ENCODE measurements at places on chromosomes 7 and 10.

DNA sequence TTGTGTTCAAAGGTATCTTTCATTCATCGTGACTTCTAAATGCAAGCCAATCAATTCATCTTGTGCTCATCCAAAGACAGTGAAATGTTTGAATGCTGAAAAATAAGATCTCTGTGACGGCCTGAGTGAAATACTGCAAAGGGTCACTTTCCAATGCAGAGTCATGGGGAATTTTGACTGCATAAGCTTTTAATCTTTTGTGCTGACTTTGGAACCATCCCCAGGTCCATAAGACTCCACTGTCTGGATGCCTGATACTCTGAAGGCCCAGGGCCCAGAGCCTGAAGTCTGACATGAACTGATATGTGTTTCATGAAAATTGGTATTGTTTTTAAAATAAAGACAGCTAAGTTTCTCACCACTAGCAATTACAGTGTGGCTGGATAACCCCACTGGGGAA is 39.0 kb downstream of the PPP1R3C start:
- DNase-seq, result no peak

DNA sequence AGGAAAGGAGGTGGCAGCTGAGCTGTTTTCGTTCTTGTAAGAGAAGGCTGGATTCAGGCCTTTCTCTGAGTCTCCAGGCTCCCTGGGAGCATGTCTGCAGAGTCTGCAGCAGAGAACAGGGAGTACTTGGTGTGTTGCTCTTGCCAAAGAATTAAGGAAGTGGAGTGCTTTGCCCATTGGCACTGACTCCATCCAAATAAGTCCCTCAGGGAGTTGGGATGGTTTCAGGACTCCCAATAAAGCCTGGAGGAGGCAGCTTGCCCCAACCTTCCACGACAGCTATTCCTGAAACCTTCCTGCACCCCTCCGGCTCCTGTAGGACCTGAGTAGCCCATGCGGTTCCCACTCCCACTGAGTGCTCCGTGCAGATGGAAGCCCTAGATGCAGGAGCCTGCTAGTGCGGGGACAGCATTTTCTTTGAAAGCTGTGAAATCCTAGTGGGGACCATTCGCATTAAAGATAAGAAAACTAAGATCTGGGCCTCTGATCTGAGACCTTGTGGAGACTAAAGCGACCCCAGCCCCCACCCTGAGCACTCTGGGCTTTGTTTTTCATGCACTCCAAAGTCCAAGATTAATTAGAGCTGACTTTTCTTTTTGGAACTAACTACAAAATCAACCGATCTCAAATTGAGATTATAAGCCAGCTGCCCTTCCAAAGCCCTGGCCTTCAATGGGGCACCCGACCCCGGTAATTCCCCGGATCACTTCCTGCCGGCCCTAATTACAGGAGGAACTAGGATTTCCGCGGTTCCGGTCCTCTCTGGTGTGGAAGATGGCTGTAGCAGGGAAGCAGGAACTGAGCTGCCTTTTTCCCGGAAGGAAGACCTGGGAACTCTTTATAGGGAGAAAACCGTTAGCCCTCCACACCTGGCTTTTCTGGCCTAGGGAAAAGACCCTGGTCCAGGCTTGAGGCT is 110.2 kb downstream of the COL13A1 start:
- DNase-seq, result no peak

GRCh38 chr10:112519133-112519761 is 72.2 kb downstream of the VTI1A start:
- DNase-seq, result no peak

DNA sequence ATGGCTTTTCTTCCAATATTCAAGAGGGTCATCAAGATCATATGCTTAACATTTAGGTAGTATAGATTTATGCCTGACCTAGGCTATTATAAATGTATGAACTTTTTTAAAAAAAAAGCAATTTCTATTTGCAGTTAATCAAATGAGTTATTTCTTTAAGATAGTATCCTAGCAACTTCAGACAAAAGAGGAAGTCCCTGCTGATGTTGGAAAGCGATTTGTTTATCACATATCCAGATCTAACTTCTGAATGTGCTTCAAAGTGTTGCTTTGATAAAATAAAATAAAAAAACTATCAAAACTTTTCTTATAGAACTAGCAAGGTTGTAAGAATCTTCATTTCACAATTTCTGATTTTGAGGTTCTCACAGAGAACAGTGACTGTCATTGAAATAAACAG is 401.9 kb upstream of the PHF14 start:
- no peak for DNase-seq

DNA sequence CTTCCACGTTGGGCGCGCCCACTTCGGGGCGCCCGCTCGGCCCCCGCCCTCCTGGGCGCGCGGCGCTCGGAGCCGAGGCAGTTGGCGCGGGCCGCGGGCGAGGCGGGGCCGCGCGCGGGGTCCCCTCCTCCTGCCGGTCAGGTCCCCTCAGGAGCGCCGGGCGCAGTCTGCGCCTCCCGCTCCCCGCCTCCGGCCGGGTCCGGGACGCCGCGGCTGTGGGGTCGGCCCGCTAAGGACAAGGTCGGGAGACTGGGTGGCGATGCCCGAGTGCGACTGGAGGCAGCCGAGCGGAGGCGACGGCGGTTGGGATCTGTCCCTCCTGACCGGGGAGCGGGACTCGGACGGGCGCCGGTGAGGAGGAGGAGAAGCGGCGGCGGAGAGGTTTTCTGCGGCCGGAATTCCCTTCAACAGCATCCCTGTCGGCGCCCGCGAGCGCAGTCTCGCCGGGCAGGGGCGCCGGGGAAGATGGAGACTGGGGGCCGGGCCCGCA is at the start of gene ATRNL1:
Gene ATRNL1 (plus strand): TSS at position 80 of the 490 bp plus-strand sequence. CDS start 386 bp downstream, at position 466.
- DNase-seq, result no peak

GRCh38 chr10:56349611-56350010 is 11.4 kb downstream of the ZWINT start:
- DNase-seq, result no peak

- DNase-seq, result no peak
Observed at GRCh38 chr10:70828923-70829322, 13.2 kb downstream of the SGPL1 start.

- DNase-seq, result no peak
Observed at GRCh38 chr10:71542478-71542877, 145.8 kb downstream of the CDH23 start.

GRCh38 chr7:114062810-114063209 is 144.0 kb upstream of the PPP1R3A start:
- no peak for DNase-seq

- DNase-seq, result no peak
Observed at GRCh38 chr10:71044720-71045119, 156.4 kb upstream of the PCBD1 start.

DNA sequence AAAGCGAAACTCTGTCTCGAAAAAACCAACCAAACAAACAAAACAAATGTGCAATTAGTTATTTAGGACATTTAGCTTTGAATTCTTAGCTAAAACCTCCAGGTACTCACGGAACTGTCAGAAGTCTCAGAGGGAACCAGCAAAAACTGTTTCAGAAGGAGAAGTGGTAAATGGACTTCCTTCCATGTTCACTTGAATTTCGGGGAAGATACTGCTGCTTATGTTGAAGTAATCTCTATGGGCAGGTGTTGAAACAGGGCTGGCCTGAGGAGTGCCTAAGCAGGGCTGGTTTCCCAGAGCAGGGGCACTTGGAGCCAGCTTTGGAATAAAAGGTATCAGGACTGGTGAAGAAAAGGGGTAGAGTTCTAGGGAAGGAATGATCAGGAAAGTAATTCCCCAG is 2.4 kb upstream of the EXOC6 start:
- DNase-seq, result no peak

DNA sequence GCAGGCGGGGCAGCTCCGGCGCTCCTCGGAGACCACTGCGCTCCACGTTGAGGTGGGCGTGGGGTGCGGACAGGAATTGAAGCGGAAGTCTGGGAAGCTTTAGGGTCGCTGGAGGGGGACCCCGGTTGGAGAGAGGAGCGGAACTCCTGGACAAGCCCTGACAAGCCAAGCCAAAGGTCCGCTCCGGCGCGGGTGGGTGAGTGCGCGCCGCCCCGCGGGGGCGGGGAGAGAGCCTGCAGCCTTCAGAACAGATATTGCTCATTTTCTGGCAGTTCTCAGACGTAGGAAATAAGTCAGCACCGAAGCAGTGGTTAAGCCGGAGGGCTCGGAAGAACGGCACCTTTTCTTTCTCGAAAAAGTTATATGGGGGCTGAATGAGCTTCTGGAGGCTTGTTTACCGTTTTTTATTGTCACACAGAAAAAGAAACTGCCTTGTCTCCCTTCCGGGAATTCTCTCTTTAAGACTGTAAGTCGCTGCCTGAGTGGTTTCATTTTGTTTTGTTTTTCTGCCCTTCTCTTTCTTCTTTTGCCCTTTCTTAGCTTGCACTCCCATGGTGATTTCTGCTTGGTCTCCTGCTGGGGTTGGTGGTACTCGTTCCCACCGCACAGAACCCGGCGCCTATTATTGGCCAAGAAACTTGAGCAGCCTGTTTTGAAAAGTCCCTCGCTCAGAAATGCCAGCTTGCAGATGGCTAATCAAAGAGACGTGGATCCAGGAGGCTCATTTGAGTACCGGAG is 732 bp downstream of the FAS start:
- peak; percentile 23 for DNase-seq

DNA sequence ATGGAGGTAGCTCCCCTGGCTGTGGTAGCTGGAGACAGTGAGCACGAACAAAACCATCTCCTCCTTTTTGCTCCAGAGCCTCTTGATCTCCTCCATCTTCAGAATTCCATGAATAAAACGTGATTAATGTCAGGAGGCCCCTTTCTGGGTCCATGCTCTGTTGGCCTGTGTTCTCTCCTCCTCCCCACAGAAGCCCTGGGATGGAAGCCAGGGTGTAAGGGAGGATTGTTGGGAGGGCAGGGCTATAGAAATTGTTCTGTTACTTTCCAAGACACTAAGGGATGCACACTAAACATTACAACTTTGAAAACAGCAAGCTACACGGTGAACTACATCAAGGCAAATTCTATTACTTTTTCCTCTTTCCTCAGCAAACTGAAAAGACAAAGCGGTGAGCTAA is 96.3 kb downstream of the RNF216 start:
- no peak for DNase-seq

DNA sequence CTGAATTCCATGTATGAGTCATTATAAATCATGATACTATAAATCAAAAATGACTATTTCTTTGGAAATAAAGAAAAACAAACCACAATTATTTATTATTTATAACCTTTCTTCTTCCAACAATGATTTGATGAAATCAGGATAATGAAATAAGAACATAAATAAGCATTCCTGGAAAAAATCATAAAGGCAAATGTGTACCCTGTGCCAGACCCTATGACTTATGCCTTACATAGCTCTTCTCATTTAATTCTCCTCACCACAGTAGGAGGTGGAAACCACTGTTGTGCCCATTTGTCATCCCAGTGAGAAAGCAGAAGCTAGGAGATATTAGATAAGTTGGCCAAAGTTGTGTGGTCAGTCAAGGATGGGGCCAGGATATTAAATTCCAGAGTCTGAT is 255.1 kb downstream of the DOCK4 start:
- no peak for DNase-seq

GRCh38 chr10:75899816-75900390 is 468.5 kb downstream of the LRMDA start:
- no peak for DNase-seq

DNA sequence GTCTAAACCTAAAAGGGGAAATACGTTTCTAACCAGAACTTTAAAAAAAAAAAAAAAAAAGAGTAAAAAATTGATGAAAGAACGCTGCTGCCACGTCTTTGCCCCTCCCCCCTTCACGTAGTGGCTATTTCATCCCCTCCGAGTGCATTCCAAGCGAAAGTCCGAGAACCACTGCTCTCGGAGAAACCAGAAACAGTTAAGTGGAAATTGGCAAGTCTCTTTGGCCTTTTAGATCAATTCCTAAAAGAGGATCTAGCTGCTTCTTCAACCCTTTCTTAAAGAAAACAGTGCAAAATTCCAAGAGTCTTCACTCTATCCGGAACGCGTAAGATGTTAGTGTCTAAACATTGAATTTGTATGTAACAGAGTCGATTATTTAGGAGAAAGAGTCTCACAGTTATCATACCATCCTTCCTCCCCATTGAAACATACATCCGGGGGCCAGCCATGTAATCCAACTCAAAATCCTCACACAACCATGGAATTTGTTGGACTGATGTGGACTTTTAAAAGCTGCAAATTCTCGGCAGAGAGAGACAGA is 1.1 kb downstream of the P4HA1 start:
- DNase-seq, result no peak

DNA sequence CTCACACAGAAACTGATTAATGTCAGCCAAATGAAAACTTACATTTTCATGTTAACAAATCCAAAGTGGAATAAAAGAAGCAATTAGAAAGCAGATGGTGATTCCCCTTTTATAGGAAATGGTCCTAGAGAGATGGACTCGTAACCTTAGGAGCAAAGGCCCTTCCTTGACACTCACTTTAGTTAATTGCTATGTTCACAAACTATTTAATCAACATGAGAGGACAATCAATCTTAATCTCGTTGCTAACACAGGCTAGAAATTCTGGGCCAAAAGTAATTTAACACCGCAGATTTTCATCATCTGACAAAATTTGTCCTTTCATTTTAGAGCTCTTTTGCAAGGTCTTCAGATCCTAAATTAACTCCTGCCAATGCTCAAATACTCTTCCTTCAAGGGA is 64.0 kb upstream of the DNAJB12 start:
- no peak for DNase-seq

GRCh38 chr10:22666287-22667092 is 47.9 kb downstream of the PIP4K2A start:
- no peak for DNase-seq

GRCh38 chr10:92111336-92111939 is 179.4 kb downstream of the CPEB3 start:
- DNase-seq, result no peak

DNA sequence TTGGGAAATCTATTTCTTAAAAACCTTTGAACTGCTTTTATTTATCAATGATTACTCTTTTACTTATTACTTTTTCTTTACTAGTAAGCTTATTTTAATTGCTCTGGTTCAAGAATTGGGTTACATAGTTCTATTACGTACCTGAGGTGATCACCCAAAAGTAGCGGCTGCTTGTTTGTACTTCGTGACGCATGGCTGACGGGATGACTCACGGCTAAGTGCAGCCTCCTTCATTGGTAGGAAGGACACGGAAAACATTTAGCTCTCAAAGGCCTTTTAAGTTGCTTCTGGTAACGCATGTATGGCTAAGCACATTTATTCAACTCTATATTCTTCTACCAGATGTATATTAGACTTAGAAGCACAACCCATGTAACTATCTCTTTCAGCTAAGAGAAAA is 285.8 kb upstream of the SP4 start:
- DNase-seq, result no peak

DNA sequence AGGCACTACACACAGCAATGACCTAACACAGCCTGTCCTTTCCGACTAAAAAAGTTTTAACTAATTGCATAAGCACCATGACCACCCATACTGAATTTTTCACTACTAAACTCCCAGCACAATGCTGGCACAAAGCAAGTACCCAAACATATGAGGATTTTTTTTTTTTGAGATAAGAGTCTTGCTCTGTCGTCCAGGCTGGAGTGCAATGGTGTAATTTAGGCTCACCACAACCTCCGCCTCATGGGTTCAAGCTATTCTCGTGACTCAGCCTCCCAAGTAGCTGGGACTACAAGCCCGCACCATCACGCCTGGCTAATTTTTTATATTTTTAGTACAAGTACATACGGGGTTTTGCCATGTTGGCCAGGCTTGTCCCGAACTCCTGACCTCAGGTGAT is 5.1 kb downstream of the UBE2H start:
- DNase-seq, result no peak

Data from activated naive CD4-positive, alpha-beta T cell (primary cell).